CD8-positive, alpha-beta memory T cell (primary cell): ENCODE measurements at places on chromosomes 2 and 18.

- no peak for DNase-seq
These were observed 3.0 kb upstream of the ANKRD23 start for GRCh38 chr2:96846825-96847224.

DNA sequence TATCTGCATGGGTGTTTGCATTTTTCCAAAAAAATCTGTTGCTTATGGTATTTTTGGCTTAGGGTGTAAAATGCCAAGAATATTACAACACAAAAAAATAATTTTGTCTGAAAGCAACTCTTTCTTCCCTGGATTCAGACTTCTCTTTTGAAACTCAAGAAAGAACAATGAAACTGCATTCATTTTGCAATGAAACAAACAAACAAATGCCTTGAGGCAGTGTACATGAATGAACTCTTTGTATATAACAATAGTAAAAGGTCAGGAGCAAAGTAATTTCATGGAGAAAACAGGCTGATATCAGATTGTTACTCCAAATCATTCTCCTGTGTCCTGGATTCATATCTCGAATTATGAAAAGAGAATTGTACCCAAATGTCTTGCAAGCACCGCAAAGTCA is 301.6 kb upstream of the CDH20 start:
- DNase-seq: no peak

GRCh38 chr2:240948905-240949790 is 43.0 kb downstream of the CROCC2 start:
- DNase-seq: no peak

DNA sequence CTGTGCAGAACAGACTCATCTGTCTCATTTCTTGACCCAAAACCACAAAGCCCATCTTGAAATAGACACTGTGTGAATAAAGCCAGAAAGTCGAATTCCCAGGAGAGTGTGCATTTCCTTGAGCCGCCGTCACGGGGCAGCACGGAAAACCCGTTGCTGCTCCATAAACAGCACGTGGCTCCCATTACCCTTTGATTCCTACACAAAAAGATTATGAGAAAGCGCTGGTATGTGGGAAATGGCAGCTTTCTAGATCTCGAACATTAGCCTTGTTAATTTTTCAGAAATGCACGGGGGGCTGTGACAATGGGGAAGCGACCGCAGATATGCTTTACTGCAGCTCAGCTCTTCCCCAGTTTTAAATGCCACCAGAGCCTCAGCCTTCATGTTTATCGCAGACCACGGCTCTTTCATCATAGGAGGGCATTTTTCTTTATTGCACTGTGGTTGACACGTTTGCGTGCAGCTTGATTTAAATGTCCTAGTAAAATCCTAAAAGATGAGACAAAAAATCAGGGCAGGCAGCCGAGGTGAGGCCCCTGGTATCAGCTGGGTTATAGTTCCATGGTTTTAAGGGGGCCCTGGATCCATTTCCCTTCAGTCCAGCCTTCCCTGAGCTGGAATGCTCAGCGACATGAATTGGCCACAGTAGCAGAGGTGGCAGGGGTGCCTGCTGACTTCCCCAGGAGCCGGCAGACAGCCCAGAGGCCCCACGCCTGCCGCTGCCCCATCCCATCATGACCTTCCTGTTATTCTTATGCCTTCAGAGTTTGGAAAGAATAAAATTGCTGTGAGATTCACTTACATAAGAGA is 249.3 kb downstream of the NDUFA10 start:
- no peak for DNase-seq

GRCh38 chr2:36458106-36458505 is 102.5 kb downstream of the CRIM1 start:
- no peak for DNase-seq
